ENCODE measurements at places on chromosomes 11 and 22.

DNA sequence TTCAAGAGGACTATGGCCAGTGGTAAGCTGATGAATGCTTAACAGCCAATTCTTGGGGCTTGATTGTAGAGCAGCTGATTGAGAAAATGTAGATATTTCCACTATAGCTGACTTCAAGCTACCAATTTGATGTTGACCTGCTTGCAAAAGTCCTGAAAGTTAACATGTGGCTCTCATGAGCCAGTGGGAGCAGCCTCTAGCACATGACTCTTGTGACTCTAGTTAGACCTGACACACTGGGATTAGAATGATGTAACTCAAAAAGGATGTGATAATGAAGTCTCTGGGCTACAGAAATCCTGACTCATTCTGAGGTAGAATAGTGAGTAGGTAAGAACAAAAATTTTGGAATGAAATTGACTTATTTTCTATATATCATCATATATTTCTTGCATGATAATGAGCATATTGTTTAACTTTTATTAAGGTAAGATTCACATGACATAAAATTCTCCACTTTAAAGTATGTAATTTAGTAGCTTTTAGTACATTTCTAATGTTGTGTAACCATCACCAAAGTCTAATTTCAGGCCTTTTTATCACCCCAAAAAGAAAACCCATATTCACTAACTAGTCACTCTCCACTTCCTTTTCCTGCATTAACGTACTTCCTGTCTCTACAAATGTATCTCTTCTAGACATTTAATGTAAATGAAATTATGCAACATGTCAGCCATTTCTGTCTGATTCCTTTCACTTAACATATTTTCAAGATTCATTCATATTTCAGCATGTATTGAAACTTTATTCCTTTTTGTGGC, 16.1 kb upstream of the OR52H1 start:
- no peak for DNase-seq

- peak; percentile 52 for DNase-seq
Measured at GRCh38 chr11:74319139-74319816, 7.8 kb upstream of the P4HA3 start.

DNA sequence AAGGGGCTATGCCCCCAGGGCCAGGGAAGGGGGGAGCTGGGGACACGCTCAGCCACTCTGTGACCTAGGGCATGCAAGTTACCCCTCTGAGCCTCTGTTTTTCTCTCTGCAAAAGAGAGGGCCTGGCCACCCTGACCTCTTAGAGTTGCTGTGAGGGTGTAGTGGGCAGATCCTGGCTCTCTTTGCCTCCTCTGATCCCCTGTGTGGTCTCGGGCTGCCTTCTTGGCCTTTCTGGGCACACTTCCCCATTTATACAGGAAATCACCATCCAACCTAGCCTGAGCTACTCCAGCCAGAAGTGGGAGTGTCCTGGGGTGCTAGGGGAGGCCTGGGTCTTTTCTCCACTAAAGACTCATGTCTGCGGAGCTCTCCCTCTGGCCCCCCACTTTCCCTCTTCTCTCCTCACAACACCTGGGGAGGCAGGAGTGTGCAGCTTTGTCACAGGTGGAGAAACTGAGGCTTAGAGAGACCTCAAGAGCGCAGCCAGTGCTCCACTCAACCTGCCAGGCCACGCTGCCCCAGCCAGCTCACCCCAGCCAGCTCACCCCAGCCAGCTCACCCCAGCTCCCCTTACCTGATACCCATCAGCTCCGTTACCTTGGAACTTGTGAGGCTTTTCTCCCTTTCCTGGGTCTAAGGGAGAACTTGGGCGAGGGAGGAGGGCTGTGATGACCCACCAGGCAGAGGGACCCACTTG, 1.4 kb downstream of the AIFM3 start:
- DNase-seq: no peak

GRCh38 chr11:4105916-4106315, 11.3 kb downstream of the RRM1 start:
- no peak for DNase-seq

DNA sequence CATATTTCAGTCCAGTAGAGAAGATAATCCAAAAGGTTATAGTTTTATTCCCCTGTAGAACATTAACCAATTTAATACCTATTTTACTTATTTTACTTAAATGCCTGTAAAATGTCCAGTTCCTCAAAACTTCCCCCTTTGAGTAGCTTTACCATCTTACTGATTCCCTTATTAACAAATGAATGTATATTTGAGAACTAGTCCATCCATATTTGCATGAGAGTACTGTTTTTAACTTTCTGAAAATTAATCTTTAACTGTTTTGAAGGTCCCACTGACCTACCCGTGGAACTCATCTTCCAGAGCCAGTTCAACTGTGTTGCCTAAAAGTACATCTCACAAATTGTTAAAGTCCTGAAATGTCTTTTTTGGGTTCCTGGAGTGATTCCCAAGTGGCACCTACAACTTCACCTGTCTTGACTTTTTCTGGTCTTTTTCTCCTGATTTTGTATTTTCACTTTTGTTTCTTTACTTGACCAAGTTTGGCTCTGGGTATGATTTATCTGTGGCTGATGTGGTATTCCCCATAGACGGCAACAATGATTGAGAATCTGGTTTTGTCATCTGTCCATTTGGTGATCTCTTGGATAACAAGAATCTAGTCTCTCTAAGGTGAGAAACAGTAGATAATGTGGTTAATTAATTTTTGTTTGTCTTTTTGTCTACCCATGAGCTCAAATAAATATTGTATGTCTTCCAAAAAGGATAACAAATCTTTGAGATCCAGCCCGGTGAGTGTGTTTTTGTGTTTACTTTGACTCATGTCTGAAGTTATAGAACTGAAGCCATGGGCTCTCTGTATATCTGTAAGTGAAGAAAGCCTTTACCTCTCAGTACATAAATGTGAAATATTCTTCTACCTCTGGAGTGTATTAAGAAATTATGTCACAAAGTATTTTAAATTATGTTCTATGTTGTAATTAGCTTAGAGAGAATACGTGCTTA, 174.2 kb downstream of the ETS1 start:
- DNase-seq: no peak

Measured in NCI-H446 (cell line).